ENCODE measurements at places on chromosomes 16 and 17.

DNA sequence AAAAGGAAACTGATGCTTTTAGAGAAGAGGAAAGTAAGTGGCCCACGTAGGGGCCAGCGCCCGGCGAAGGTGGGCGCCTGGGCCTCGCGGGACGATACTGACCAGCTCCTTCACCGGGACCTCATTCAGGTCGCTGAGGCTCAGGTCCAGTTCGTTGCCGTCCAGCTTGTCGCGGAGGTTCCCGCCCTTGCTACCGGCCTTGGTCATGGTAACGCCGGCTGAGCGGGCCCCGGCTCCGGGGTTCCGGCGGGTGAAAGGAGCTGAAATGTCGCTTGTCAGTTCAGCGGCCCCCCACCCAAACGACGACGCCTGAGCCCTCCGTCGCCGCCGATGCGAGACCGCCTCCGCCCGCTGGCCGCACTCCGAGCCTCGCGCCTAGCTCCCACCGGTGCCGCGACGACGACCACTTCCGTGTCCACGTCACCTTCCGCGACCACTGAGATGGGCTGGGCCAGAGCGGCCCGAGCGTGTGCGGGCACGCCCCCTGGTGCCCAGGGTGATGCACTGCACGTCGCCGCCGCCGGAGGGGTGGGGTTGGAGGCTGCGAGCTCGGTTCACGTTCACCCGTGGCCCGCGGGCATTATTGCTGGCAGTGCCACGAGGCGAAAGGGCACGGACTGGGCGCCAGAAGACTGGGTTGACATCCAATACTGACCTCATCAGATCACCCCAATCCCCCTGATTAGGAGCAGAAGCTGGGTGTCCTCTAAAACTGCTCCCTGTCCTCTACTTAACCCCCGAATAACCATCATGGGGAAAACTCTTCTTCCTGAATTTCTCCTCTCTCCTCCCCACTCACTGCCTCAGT lies at the start of gene LRRC59:
Gene LRRC59 (minus strand): TSS at position 413 of the 808 bp plus-strand sequence. CDS start 206 bp downstream, at position 207.
- DNase-seq = peak; percentile 72

DNA sequence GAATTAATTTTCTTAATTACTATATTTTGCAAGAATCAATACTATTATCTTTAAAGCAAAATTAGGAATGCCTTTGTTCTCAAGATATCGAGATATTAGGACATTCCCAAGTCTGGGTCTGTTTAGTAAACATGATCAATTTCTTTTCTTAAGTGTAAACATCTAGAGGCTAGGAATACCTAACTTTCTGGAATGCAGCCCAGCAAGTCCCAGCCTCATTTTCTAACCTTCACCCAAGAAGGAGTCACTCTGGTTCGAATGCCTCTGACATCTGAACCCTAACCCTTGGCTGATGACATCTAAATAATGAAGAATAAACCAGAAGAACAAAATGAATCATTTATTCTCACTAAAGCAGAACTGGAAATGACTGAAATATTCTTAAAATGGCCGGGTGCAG lies 297.5 kb upstream of the IRX3 start:
- DNase-seq = no peak

GRCh38 chr17:81184555-81184954 lies 18.5 kb upstream of the AATK start:
- no peak for DNase-seq

DNA sequence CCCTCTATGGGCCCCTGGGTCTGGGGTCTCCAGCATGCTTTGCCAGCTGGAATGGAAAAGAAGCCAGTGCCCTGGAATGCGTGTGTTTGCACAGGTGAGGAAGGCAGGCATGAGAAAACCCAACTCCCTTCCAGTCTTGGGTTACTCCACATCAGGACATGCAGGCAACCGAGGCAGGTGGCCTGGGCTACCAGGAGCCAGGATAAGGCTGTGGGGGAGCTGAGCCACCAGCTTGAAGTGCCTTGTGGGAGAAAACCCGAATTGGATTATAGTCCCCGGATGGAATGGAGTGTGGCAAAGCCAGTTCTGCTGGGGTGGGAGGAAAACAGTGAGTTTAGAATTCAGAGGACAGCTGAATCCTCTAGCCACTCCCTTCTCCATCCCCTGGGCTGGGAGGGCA lies 7.2 kb downstream of the SRCIN1 start:
- DNase-seq = no peak

DNA sequence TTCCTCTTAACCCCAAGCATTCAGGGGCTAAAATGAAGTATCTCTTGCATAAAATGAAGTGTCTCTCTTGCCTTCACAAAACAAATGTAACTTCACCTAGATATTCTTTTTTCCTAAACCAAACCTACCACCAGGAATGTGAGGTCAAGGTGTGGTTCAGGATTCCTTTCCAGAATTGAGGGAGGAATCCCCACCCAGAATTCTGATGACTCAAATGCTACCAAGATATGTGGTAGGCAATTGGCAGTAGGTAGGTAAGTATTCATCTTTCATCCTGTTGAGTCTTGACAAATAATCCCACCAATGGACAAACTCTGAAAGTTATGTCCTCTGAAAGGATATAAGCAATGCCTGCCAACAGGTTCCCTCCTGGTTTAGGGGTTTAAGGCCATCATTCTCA lies 26.2 kb downstream of the TRIM16 start:
- no peak for DNase-seq

- DNase-seq = no peak
Measured at GRCh38 chr16:68009157-68009735, 6.5 kb downstream of the DPEP2NB start.

Data from renal cortex interstitium (tissue), 15 donors.